ENCODE measurements at places on chromosomes 7 and 10. TPM values are rescaled to one million over a fixed set of nuclear protein-coding genes. Genes with fewer than 3 reads are reported as not detected.

Gene FGFBP3
- total RNA-seq, result 49.0 TPM

Gene PODXL
- 727 TPM for total RNA-seq

Gene NME8
- not detected for total RNA-seq

Gene SLC26A3
- total RNA-seq, result not detected

Gene POU6F2
- 1.9 TPM for total RNA-seq

Gene AVPI1
- total RNA-seq, result 6.9 TPM

Gene NPSR1
- total RNA-seq, result not detected

Gene HOXA6
- total RNA-seq, result not detected

Gene CPVL
- 28.0 TPM for total RNA-seq

Gene NFE2L3
- 46.9 TPM for total RNA-seq

Gene LRIT1
- total RNA-seq, result not detected

Gene AVL9
- total RNA-seq, result 38.7 TPM

Gene CPEB3
- 1.1 TPM for total RNA-seq

Gene TMEM229A
- total RNA-seq, result 0.46 TPM

Gene KIF20B
- total RNA-seq, result 59.1 TPM

Gene ZNF800
- 11.0 TPM for total RNA-seq

Gene ZNF25
- total RNA-seq, result 0.83 TPM

Gene EPHA1
- 109 TPM for total RNA-seq

Gene DNAH11
- 2.5 TPM for total RNA-seq

Gene SLC26A5
- total RNA-seq, result 0.11 TPM
